ENCODE measurements at places on chromosomes 5 and 9. TPM values are rescaled to one million over a fixed set of nuclear protein-coding genes. Genes with fewer than 3 reads are reported as not detected.

DNA sequence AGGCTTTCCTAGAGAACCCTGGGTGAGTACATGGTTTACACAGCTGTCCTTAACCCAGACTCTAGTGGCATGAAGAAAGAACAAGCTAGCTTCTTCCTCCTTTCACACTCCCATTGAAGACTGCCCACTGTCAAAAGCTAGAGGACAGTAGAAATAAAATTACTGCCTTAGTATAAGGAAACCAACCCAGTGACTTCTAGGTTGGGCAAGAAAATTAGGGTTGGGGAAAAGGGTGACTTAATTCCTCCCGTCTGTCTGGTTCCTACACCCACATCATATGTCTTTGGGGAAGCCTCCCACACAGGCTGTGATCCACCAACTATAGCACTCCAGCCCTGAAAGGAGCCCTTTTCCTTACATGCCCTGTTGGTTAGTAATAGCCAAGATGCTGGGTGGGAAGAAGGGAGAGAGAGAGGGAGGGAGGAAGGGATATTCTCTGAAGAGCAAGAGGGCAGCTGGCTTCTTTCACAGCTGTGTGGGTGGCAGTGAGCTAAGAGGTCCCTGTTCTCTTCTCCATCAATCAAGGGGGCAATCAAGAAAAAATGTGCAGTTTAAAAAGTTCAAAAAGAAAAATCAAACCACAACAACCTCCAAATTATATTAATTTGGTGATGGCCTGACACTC is 21.7 kb downstream of the HBEGF start:
- DNase-seq: no peak

DNA sequence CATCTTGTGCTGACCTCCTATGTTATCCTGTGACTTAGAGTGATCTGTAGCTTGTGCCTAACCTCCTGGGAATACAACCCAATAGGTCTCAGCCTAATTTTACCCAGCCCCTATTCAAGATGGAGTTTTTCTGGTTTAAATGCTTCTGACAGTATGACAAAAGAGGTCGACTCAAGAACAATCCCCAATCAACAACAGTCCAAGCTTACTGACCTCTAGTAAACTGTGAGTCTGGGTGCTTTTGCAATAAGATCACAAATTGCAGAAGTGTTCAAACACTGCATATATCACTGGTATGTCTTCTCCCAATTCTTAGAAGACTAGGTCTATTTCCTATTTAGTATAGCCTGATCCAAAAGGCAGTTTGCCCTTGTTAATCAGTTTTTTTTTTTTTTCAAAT is 323.5 kb upstream of the PTGER4 start:
- DNase-seq: no peak

DNA sequence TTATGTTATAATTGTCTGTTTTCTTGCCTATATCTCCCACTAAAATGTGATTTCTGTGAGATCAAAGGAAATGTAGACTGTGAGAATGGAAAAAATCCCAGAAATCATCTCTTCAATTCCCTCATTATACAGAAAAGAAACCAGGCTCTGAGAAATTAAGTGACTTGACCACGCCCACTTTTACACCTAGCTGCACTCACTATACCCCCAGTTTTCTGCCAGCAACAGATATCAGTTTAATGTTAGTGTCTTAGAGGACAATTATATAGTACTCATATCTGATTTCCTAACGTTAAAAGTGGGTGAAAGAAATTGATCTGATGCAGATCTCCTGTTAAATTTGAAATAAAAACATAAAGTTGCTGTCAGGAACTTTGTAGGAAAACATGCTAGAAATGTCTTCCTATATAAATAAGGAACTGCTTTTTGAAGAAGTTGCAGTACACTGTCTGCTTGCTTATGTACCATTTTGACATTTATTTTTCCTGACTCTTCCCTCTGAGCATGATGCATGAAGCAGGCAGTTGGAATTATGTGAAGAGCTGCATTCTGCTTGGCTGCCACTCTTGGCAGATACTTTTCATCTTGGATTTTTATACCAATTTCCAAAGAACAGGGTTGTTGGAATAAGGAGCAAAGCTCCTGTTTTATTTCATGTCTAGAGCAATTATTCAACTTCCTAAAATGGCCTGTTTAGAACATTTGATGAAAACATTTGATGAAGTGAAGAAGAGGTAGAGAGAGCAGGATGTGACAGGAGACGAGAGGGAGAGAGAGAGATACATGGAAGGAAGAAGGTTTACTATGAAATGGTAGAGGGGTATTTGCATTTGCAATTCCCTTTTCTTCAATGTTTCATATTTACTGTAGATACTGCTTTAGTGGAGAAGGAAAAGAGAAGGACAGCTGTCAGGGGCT is 57.3 kb upstream of the RICTOR start:
- no peak for DNase-seq

- DNase-seq: no peak
Observed at GRCh38 chr5:65084795-65085515, 316.2 kb downstream of the CWC27 start.

Gene SLC25A51
- total RNA-seq: 32.2 TPM

Gene GKAP1
- total RNA-seq: 3.7 TPM
